ENCODE measurements at places on chromosomes 7 and 10.

DNA sequence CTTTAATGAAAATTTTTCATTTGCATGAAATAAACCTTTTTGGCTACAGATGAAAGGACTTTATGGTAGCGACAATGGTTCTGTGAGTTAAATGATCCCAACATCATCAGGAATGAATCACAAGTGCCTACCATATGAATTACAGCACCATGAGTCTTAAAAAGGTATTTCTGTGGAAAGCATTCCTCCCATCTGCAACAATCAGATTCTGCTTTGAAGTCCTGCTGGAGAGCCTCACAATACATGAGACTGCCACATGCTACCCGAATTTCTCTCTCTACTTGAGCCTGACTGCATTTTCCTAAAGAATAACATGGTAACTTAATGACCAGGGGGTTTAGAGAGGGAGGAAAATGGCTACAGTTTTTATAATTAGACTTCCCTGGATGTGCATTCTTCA lies 190.3 kb downstream of the TWIST1 start:
- DNase-seq: peak; percentile 40

DNA sequence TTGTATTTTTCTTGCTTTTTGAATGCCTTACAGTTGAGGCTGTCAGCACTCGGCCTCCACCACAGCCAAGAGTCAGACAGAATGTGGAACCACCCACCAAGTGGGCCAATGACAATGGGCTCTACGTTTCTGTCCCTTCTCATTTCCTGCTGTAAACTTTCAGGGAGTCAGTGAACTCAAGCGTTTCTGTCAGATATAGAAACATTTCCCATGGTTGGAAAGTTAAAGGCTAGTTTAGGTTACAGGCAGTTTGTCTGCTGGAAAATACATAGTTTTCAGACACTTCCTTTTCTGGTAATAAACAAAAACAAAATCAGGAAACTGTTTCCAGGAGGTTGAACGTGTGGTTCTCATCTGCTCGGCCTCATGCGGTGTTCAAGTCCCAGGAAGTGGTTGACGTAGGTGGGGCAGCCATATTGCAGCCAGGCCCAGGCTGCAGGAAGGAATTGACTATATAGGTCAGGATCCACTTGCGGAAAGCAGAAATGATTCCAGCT lies 245.1 kb downstream of the CAMK1D start:
- DNase-seq: no peak

DNA sequence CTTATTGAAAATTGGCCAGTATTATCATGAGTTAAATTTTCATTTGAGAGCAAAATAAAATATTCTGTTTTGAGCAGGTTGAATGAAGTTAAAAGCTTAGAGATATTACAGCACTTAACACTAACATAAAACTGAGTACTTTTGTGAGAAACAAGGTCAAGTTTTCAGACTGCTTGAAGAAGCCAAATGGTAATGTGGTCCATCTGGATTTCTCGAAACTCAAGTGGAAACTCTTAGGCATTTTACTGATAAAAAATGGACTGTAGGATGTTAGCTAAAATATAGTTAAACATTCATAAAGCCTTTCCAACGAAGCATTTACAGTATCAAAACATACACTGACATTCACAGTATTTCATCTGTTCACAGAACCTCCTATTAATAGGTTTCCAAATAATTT lies 528.1 kb upstream of the SEMA3D start:
- DNase-seq: no peak

DNA sequence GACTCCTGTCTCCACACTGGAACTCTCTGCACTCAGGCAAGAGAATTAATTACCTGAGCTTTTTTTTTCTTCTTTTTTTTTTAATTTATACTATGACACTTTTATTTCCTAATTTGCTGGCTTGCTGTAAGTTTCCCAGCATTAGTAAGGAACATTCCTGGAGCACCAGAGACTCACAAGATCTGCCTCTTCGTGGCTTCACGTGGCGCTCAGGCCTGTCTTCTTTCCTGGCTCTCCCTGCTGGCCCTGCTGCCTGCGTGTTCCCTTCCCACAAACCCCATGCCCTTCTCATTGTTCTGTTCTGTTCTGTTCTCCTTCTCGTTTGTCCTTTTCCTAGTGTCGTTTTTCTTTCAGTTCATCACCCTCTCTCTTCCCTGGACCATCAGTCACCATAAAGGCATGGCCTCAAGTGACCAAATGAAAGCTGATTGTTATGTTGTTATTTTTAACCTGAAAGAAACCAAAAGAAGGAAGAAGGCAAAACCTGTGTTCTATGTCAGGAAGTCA lies 591.6 kb upstream of the PFKP start:
- DNase-seq: no peak

- no peak for DNase-seq
Observed at GRCh38 chr7:327233-327931, 37.4 kb downstream of the FOXL3 start.

DNA sequence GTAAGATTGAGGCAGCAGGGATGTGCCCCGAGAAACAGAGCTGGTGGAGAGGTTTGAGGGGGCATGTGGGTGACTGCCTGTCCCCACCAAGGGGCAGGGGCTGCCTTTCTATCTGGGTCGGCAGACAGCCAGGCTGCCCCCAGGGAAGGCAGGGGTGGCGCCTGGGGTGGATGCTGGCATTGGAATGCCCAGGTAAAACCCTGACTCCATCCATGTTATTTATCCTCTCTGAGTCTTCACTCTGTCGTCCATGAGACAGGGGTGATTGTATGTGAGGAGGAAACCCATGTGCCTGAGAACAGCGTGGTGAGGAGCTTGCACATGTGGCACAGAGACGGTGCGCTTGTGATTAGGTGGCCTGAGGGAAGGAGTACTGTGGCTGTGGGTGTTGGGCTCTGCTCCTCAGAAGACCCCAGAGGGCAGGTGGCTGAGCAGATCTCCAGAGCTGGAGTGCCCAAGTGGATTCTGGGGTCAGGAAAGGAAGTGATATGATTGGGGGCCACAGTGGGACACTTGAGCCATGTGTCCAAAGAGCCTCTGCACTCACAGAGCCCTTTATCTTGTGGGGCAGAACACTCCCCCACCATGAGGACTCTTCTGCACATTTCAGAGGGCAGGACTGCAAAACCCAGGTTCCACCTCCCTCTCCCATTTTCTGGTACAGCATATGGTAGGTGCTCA lies 100.4 kb upstream of the RET start:
- DNase-seq: no peak

DNA sequence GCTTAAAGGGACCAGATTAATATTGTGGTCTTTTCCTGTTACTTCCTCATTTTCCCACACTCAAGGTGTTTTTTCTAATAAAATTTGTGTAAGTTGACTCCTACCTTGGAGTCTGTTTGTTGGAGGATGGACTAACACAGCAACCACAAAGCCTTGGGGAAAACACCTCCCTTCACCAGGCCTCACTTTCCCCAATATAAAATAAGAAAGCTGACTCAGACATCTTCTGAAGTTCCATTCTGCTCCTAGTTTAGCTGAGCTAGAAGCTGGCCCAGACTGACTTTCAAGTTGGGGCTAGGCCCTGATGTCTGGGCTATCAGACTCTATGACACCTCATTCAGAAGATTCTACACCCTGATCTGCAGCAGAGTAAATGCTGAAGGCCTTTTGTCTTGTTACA lies 73.0 kb upstream of the ADRB1 start:
- no peak for DNase-seq

GRCh38 chr10:84531396-84531795 lies 203.0 kb downstream of the CCSER2 start:
- no peak for DNase-seq

DNA sequence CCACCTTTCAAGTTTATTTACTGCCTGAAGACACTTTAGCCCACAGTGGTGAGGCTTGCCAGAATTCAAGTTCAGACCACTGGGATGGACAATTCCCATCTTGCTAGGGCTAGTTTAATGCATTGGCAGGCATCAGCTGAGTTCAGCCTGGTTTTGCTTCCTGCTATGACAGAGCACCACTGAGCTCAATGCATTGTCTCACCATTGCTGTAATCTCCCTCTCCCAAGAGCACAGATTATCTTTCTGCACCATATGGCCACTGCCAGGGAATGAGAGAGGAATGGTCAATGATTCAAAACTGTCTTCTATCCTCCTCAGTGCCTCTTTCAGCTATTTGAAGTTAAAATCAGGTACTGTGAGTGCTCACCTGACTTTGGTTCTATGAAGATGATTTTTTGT lies 160.8 kb downstream of the XPNPEP1 start:
- DNase-seq: no peak

- no peak for DNase-seq
Observed at GRCh38 chr10:78783753-78784152, 285.0 kb upstream of the ZMIZ1 start.

DNA sequence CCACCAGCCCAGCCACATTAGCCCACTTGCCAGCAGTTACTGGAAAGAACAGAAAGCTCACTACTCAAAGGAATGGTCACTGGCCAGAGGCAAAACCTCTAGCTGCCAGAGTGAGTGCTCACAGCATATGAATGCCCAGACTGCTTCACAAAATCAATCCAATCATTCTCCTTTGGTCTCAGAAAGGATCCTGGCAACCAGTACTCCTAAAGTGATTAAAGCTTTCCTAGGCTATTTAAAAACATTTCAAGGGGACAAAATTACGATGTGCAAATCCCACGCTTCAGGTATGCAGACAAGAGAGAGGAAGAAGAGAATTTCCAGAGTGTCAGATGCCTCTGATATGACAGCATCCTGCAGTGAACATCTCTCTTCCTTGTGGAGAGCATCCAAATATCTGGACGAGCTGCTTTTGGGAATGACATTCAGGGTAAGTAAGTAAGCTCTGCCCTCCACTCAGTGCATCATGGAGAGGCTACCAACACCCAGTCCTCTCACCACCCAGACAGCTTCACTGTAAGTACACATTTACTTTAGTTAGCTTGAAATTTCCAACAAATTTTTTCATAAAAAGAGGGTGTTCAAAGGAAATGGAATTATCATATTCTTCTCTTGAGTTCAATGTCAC lies 25.1 kb downstream of the ICA1 start:
- DNase-seq: no peak

- peak; percentile 13 for DNase-seq
Observed at GRCh38 chr7:149125189-149125862, 798 bp downstream of the ZNF425 start.

DNA sequence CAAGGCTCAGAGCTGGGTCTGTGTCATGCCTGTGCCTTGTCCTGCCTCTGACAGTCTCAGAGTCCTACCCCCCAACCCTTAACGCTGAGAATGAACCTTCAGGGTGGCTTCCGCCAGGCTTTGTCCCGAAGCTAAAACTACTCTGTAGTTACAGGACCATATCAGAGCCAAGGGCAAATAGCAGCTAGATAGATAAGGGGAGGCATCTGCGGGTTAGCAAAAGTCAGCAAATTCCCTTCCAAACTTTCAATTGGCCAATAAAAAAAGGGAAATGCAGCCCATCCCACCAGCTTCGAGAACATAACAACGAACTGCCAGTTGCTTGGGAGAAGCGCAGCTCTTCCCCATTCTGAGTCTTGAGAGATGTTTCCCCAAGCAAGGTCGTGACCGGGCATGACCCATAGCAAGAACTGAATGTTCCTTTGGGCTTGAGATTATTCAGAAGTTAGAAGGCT lies 17.7 kb downstream of the CCL24 start:
- no peak for DNase-seq

Measured in cardiac fibroblast (primary cell).